Foreskin keratinocyte (primary cell): ENCODE measurements at places on chromosomes 11 and 22.

DNA sequence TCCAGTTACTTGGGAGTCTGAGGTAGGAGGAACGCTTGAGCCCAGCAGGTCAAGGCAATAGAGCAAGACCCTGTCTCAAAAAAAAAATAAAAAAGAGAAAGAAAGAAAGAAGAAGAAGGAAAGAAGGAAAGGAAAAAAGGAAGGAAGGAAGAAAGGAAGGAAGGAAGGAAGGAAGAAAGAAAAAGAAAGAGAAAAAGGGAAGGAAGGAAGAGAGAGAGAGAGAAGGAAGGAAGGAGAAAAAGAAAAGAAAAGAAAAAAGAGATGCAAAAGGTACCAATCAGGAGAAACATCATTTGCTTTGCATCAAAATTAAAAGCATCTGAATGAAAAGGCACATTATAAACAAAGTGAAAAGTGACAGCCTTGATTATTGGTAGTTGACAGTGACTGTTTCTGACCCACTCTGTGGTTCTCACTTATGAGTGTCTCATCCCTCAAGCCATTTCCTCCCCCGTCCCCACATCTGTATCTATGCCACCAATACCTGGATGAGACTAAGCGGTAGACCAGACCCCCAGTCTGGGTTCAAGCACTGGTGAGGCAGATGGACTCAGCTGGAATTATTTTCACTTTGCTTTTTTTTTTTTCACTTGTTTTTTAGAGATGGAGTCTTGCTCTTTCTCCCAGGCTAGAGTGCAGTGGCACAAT, 33.0 kb upstream of the XBP1 start:
- no peak for DNase-seq

GRCh38 chr11:90542092-90542491, 319.2 kb upstream of the CHORDC1 start:
- DNase-seq = no peak

DNA sequence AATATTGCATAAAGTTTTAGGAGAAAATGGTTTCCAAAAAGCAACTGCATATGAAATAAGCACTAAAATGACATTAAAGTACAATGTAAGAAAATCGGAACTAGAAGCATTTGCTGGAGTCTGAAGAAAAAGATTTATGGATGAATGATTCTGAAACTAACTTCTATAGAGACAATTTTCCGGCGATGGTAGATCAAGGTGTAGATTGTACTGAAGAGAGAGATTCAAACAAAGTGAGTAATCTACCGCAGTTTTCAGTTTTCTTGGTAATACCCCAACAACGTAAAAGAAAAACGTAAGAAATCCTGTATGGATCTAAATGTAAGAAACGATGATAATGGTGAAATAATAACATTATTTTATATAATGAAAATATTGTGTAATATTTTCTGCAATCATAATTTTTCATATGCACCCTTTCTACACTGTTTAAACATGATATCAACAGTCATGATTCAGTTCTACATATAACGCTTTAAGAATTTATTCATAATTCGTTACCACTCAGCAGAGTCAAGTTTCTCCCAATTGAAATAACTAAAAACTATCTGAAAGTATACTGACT, 1.8 kb upstream of the CDPF1 start:
- no peak for DNase-seq

DNA sequence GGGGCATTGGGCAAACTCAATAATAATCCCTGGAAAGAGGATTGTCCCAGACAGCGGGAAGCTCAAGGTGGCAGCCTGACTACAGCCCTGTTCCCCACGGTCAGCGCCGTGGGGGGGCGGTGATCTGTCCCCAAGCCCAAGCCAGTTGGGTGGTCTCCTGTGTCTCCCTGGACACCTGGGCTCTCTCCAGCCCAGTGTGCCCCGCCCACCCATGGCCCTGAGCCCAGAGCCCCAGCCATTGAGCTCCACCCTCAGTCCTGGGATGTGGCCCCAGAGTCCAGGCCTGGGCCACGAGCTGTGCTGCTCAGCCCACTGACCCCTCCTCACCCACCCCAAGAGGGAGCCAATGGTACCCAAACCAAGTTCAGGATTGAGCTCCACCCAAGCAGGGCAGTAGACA, 27.9 kb upstream of the PDE2A start:
- DNase-seq = no peak

DNA sequence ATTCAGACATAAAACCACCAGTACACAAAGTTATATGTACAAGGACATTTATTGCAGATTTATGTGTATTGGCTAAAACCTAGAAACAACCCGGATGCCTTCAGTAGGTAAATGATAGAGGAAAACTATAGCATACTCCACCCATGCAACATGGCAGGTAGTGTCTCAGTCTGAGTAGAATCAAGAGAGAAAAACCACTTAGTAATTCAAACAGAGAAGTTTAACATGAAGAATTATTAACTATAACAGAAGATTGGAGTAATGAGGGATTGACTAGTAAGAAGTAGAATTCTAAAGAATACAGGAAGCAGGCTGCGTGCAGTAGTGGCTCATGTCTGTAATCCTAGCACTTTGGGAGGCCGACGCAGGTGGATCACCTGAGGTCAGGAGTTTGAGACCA, 16.2 kb upstream of the SPTY2D1 start:
- DNase-seq = no peak

- no peak for DNase-seq
Measured at GRCh38 chr22:24803064-24803542, 2.9 kb upstream of the SGSM1 start.

DNA sequence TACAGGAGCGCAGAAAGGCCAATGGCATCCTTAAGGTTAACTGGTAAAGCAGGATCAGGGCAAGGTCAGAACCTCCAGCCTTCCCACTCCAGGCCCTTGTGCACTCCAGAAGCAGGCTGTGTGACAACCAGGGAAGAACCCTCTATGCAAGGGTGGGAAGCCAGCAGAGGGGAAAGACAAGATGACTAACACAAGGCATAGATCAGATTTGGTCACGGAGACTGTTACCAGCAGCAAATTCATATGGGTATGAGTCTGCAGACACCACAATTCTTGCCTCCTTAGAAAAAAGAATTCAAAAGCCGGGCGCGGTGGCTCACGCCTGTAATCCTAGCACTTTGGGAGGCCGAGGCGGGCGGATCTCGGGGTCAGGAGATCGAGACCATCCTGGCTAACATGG, 39.8 kb upstream of the MTNR1B start:
- DNase-seq = peak; percentile 39

DNA sequence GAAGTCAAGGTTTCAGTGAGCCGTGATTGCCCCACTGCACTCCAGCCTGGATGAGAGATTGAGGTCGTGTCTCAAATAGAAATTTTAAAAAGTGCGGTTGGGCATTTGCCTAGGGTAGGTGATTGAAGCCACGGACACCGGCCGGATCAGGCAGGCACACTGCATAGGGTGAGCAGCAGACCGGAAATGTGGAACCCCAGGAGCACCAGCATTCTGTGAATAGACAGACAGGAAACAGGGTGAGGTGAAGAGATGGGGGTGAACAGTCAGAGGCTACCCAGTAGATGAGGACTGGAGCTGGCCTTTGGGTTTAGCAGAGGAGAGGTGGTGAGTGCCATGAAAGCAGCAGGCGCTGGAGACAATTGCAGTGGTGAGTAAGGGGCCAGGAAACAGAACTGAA, 43.5 kb downstream of the PPFIA1 start:
- DNase-seq = no peak

DNA sequence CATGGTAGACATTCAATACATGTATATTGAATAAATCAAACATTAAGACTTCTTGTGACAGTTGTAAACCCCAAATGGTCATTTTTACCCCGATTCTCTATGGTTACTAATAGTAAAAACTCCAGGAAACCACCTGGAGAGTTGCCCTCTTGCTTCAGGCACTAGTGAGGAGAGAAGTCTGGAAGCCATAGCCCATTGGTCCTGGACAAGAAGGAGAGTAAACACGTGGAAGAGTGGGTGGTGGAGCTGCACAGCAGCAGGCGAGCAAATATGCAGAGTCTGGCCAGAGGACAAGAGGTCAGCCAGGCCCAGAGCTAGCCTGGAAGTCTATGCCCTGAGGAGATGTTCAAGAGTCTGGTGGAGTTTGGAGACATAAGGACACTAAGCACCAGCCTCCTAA, 17.7 kb downstream of the DCHS1 start:
- DNase-seq = no peak

GRCh38 chr11:15941206-15941770, 415.1 kb downstream of the SOX6 start:
- DNase-seq = no peak

DNA sequence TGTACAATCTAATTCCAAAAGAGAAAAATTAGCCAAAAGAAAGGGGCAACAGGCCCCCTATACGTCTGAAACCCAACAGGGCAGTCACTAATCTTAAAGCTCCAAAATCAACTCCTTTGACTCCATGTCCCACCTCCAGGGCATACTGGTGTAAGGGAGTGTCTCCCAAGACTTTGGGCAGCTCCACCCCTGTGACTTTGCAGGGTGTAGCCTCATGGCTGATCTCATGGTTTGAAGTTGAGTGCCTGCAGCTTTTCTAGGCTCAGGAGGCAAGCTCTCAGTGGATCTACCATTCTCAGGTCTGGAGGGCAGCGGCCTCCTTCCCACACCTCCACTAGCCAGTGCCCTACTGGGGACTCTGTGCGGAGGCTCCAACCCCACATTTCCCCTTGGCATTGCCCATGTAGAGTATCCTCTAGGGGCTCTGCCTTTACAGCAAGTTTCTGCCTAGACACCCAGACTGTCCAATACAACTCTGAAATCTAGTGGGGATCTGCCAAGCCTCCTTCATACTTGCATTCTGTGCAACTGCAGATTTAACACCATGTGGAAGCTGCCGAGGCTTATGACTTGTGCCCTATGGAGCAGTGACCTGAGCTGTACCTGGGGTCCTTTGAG, 94.5 kb downstream of the TRIM29 start:
- no peak for DNase-seq

DNA sequence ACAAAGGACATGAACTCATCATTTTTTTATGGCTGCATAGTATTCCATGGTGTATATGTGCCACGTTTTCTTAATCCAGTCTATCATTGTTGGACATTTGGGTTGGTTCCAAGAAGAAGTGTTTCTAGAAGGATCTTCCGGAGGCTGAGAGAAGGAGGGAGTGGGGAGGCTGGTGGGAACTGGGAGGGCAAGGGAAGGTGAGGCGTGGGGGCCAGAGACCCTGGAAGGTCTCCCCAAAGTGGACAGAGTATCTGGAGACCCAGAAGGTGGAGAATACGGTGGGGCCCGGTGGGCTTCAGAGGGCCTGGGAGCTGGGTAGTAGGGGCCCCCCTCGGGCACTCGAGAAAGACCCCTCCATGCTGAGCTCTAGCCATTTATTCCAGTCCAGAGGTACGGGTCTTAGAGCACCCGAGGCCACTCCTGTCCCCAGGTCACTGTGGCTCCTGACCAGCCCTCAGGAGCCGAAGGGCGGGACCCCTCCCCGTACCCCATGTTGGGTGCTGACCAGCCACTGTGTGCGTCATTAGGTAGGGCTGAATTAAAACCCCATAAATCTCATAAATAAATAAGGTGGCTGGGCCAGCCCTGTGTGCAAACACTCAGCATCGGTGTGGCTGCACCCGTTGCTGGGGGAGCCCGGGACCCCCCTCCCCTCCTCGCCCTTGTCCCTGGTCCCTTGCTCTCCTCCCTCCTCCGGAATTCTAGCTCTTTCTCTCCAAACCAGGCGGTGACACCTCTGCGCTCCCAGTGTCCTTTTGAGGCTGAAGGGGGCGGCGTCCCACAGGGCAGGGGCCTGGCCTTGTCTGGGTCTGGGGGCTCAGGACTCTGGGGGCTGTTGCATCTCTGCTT, 38.8 kb upstream of the MUC5AC start:
- DNase-seq = no peak

- no peak for DNase-seq
Measured at GRCh38 chr11:131530407-131530806, 160.0 kb downstream of the NTM start.

- DNase-seq = no peak
Measured at GRCh38 chr11:111194860-111195568, 50.5 kb upstream of the POU2AF2 start.

- DNase-seq = peak; percentile 33
Measured at GRCh38 chr11:113587308-113587739, 112.1 kb upstream of the DRD2 start.

GRCh38 chr11:10092426-10092825, 201.6 kb downstream of the SBF2 start:
- DNase-seq = no peak

DNA sequence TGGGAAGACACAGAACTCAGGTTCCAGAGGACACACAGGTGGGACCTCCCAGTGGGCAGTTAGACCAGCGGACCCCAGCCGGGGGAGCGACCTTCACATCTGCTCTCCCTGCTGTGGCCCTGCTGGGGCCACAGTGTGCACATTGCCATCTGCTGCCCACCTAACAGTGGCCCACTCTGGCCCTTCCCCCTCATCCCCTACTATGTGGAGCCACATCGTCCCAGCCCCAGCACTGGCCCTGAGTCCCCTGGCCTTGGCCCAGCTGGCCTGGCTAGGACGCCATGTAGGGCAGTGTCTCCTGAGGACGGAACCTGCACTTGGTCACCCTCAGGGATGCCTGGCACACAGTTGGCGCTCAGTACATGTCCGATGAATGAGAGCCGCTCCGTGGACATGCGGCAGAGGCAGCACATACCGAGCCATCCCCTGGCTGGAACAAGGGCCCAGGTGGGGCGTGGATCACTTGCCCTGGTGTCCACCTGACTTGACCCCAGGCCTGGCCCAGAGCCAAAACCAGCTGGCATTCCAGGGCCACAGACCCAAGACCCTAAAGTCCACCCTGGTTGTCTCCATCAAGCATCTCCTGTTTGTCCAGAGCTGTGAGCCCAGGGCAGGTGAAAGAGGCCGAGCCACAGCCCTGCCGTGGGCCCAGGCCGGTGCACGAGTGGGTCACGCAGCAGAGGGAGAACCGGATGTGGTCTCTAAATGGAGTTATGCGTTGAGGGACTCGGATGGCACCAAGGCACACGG, 93.1 kb upstream of the FGF3 start:
- no peak for DNase-seq

- no peak for DNase-seq
Measured at GRCh38 chr11:33575311-33575710, 125.3 kb downstream of the C11orf91 start.

DNA sequence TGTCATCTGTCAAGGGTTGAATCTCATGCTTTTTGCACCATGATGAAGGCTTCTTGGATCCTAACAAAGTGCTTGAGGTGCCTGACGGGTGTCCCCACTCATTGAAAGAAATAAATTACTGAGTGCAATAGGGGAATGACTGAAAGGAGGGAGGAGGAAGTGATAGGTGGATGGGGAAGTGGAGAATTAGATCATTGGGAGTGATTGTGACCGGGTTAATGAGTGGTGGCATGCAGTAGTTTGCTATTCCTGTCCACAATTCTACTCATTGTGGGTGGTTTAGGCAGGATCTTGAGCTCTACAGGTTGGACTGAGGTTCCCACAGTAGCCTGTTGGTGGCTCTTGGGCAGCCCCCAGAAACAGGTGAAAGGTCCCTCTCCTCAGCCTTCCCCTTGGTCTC, 44.3 kb downstream of the THAP12 start:
- DNase-seq = no peak
